ENCODE measurements at places on chromosomes 1 and 21. TPM values are rescaled to one million over a fixed set of nuclear protein-coding genes. Genes with fewer than 3 reads are reported as not detected.

The HES4 gene
- 15.1 TPM for total RNA-seq

The SPTA1 gene
- total RNA-seq = 0.94 TPM

The FABP3 gene
- 93.1 TPM for total RNA-seq

The SMIM1 gene
- 2.0 TPM for total RNA-seq

The XCL2 gene
- total RNA-seq = not detected

The STIL gene
- 9.4 TPM for total RNA-seq

The VWA5B1 gene
- total RNA-seq = 0.16 TPM

The FCRL6 gene
- not detected for total RNA-seq

The OR4F29 gene
- total RNA-seq = not detected

The OLFM3 gene
- total RNA-seq = 32.4 TPM

The ADAM30 gene
- not detected for total RNA-seq

The GPATCH2 gene
- 40.2 TPM for total RNA-seq

Data from occipital lobe (tissue), 3 donors.